ENCODE measurements at places on chromosomes 16 and 17. TPM values are rescaled to one million over a fixed set of nuclear protein-coding genes. Genes with fewer than 3 reads are reported as not detected.

TEKT5 gene
- 0.26 TPM for total RNA-seq

RNF222 gene
- total RNA-seq: not detected

TP53TG3B gene
- not detected for total RNA-seq

CRYM gene
- not detected for total RNA-seq

MRPS7 gene
- total RNA-seq: 62.2 TPM

DHX38 gene
- 89.2 TPM for total RNA-seq

ODAD4 gene
- 0.11 TPM for total RNA-seq

PIK3R5 gene
- not detected for total RNA-seq

SLC9A5 gene
- 0.34 TPM for total RNA-seq

CHTF8 gene
- total RNA-seq: 70.6 TPM

CMTM2 gene
- not detected for total RNA-seq

TP53TG3C gene
- total RNA-seq: not detected

C17orf113 gene
- total RNA-seq: 0.22 TPM

STUB1 gene
- total RNA-seq: 89.8 TPM

ABCA9 gene
- 0.34 TPM for total RNA-seq

ARSG gene
- total RNA-seq: 1.9 TPM

EIF3C gene
- 204 TPM for total RNA-seq

GFAP gene
- total RNA-seq: not detected

TMEM106A gene
- 0.86 TPM for total RNA-seq

HOXB5 gene
- total RNA-seq: under 0.01 TPM

TBC1D3C gene
- total RNA-seq: not detected

FNDC8 gene
- not detected for total RNA-seq

GAS7 gene
- 9.5 TPM for total RNA-seq

Measured in dermis lymphatic vessel endothelial cell (primary cell).